ENCODE measurements at places on chromosomes 2 and 18. TPM values are rescaled to one million over a fixed set of nuclear protein-coding genes. Genes with fewer than 3 reads are reported as not detected.

- H3K36me3 ChIP-seq = no peaks in the 10 kb centered on the region
- H3K4me1 ChIP-seq = no peaks in the 10 kb centered on the region
- H3K4me3 ChIP-seq = no peak overlapping the region
- H3K27me3 ChIP-seq = no peaks in the 10 kb centered on the region
- no peak for DNase-seq
Observed at GRCh38 chr2:33372940-33373553, 103.4 kb upstream of the RASGRP3 start.

- H3K36me3 ChIP-seq = no peaks in the 10 kb centered on the region
- peaks cover 6% of the 10 kb centered on the region for H3K27me3 ChIP-seq
- H3K4me3 ChIP-seq = no peak overlapping the region
- no peak for DNase-seq
- no peak overlapping the region for H3K27ac ChIP-seq
Observed at GRCh38 chr18:57149531-57149930, 2.6 kb downstream of the BOD1L2 start.

DNA sequence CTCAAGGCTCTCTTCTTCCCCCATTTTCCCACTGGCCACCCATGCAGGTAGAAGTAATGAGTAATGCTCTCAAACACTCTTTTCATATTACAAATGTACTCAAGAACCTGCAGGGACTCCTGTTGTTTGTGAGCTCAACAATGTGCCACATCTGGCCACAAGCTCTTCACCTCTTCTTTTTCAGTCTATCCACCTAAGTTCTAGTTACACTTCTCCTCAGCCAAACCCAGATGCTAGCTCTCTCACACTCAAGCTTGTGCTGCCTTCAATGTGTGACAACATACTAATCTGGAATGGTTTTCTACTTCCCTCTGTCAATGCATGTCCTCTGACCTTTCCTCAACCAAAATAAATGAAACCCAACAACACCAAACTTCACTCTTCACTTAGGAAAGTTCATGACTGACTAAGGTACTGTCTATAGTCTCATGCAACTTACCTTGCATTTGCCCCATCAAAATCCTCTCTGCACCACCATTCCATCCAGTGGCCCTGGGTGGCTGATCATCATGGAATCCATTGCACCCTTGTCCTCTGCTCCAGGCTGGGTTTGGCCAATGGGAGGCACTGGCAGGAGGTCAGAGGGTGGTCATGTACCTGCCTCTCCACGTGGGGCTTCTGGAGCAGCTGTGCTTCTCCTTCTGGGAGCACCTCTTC lies 5.3 kb upstream of the IL18R1 start:
- no peaks in the 10 kb centered on the region for H3K27me3 ChIP-seq
- H3K4me3 ChIP-seq = no peak overlapping the region
- H3K4me1 ChIP-seq = no peaks in the 10 kb centered on the region
- H3K27ac ChIP-seq = no peak overlapping the region

DNA sequence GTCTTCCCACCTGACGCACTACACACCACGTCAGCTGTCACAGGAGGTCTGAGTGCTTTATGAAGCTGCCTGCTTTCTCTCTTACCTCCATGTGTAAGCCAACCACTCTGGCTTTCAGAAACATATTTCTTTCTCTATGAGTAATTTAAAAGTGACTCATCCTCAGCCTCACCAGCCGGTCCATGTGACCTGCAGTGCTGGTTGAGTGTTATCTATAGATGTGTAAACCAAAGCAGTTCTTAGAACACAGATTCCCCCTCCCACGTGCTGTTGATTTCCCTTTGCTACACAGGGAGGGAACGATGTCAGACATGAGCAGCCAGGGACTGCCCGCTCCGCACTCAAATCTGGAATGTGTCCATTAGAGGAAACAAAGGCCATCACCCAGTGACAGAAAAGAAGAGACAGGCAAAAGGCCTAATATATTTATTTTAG lies 157.8 kb downstream of the BCL2 start:
- H3K36me3 ChIP-seq = peaks cover 4% of the 10 kb centered on the region
- no peak overlapping the region for H3K4me3 ChIP-seq
- no peaks in the 10 kb centered on the region for H3K27me3 ChIP-seq
- no peak for DNase-seq
- peaks cover 8% of the 10 kb centered on the region for H3K4me1 ChIP-seq

DNA sequence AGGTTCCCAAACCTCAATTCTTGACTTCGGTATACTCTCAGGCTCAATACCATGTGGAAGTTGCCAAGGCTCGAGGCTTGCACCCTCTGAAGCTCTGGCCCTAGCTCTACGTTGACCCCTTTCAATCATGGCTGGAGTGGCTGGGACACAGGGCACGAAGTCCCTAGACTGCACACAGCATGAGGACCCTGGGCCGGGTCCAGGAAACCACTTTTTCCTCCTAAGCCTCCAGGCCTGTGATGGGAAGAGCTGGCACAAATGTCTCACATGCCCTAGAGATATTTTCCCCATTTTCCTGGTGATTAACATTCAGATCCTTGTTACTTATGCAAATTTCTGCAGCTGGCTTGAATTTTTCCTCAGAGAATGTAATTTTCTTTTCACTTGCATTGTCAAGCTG lies 45.1 kb upstream of the CALCRL start:
- no peak overlapping the region for H3K27ac ChIP-seq
- H3K4me3 ChIP-seq = no peak overlapping the region
- no peaks in the 10 kb centered on the region for H3K27me3 ChIP-seq

GRCh38 chr2:47486841-47487497 lies 84.0 kb downstream of the MSH2 start:
- H3K4me3 ChIP-seq = no peak overlapping the region
- H3K4me1 ChIP-seq = no peaks in the 10 kb centered on the region
- H3K27me3 ChIP-seq = no peaks in the 10 kb centered on the region
- DNase-seq = no peak

DNA sequence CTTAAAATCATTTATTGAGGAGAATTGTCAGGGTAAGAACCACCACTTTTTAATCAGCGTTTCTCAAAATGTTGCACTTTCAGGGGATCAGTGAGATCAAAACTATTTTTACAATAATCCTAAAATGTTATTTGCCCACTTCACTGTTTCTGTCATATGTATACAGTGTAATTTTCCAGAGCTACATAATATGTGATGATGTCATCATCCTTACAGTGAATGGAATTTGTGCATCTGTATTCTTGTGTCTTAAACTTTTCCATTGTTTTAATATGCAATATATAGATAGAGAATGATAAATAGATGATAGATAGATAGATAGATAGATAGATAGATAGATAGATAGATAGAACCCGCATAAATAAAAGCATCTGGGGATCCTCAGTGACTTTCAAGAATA lies 518.0 kb downstream of the ADCYAP1 start:
- H3K4me1 ChIP-seq = no peaks in the 10 kb centered on the region
- no peaks in the 10 kb centered on the region for H3K36me3 ChIP-seq
- no peak overlapping the region for H3K27ac ChIP-seq
- H3K4me3 ChIP-seq = no peak overlapping the region
- no peak for DNase-seq

GRCh38 chr18:31657823-31658669 lies 26.3 kb downstream of the B4GALT6 start:
- DNase-seq = no peak
- H3K4me3 ChIP-seq = no peak overlapping the region
- no peak overlapping the region for H3K27ac ChIP-seq

- H3K36me3 ChIP-seq = no peaks in the 10 kb centered on the region
- no peak overlapping the region for H3K27ac ChIP-seq
- no peak for DNase-seq
- H3K4me1 ChIP-seq = no peaks in the 10 kb centered on the region
- no peaks in the 10 kb centered on the region for H3K27me3 ChIP-seq
Observed at GRCh38 chr18:35564795-35565453, 16.6 kb upstream of the GALNT1 start.

DNA sequence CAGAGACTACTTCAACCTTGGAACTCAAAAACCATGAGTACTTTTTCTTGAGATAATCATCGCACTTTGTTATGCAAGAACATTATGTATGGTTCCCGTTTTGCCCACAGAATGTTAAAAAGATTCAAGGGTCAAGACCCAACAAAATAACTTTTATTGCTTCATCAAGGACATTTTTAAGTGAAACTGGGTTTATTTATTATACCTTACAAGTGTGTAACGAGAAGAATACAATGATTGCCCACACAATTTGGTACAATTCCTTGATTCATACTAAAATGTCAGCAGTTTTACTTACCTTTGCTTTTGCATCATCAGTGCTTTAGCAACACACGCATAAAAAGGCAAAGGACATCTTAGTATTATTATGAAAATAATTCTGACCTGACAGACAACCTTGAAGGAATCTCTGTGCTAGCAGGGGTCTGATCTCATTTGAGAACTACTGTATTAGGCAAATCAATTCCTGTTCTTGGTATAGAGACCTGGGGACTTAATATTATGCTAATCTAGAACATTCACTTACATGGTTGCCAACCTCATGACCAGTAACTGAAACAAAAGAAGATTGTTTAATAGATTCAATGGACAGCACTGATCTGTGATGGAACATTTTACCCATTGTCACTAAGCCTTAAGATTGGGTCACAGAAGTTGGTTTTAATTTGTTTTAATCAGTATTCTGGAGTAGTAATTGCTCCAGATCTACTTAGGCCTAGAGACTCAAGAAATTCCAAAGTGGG lies 16.2 kb downstream of the CCDC88A start:
- H3K27me3 ChIP-seq = no peaks in the 10 kb centered on the region
- no peak for DNase-seq
- H3K4me3 ChIP-seq = no peak overlapping the region
- H3K4me1 ChIP-seq = no peaks in the 10 kb centered on the region

DNA sequence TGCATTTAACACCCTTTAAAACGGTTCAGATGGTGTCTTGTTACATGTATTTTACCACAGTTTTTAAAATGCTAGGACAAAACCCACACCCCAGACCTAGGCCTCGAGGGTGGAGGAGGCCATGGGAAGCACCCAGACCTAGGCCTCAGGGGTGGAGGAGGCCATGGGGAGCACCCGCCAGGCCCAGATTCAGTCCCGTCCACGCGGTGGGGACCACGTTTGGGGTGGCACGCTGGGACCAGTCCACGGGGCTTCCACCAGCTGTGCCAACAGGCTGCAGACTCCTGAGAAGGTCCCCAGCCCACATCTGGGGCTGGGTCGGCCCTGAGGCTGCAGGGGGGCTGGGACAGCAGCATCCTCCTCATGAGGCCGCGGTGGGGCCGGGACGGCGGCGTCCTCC lies 63.4 kb downstream of the SLC66A2 start:
- DNase-seq = no peak
- no peaks in the 10 kb centered on the region for H3K27me3 ChIP-seq
- H3K4me3 ChIP-seq = no peak overlapping the region
- no peak overlapping the region for H3K27ac ChIP-seq
- peaks cover 7% of the 10 kb centered on the region for H3K36me3 ChIP-seq

DNA sequence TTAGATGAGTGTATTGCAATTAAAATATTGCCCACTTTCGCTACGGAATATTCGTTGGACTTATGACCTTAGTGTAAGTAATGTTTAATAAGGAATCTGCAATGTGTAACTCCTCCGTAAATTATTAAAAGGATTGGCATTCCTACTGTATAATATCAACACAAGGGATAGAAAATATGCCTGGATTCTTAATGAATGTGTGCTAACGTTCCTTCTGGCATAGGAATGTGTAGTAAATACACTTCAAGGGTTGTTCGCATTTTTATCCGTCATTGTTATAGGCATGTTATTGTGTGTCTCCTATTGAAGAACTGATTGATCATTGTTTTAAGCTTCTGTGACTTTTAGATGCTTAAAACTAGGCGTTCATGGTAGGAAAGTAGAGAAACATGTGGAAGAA lies 134.5 kb downstream of the NEDD4L start:
- no peaks in the 10 kb centered on the region for H3K27me3 ChIP-seq
- no peak overlapping the region for H3K27ac ChIP-seq
- H3K4me3 ChIP-seq = no peak overlapping the region
- DNase-seq = no peak

GRCh38 chr2:44649381-44649780 lies 287.6 kb downstream of the CAMKMT start:
- H3K36me3 ChIP-seq = no peaks in the 10 kb centered on the region
- H3K27me3 ChIP-seq = no peaks in the 10 kb centered on the region
- H3K4me1 ChIP-seq = no peaks in the 10 kb centered on the region
- no peak overlapping the region for H3K4me3 ChIP-seq
- no peak for DNase-seq
- no peak overlapping the region for H3K27ac ChIP-seq

DNA sequence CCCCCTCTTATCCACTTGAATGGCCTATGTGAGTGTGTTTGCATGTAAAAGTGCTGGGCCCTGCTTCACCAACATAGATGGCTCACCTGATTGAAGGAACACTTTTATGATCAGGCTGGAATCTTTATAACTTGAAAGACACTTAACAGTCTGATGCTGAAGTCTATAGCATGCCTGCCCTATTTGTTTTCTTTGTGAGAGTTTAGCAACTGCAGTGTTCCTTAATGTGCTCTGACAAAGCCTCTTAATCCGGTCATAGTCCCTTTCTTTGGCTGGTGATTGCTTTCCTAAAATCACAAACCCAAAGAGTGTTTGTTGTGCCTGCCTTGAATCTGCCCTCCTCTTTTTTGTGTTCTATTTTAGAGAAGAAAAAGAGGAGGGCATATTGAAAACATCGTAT lies 1382.8 kb upstream of the CELF4 start:
- no peaks in the 10 kb centered on the region for H3K36me3 ChIP-seq
- H3K4me1 ChIP-seq = no peaks in the 10 kb centered on the region
- no peak overlapping the region for H3K27ac ChIP-seq
- H3K27me3 ChIP-seq = no peaks in the 10 kb centered on the region
- DNase-seq = no peak

DNA sequence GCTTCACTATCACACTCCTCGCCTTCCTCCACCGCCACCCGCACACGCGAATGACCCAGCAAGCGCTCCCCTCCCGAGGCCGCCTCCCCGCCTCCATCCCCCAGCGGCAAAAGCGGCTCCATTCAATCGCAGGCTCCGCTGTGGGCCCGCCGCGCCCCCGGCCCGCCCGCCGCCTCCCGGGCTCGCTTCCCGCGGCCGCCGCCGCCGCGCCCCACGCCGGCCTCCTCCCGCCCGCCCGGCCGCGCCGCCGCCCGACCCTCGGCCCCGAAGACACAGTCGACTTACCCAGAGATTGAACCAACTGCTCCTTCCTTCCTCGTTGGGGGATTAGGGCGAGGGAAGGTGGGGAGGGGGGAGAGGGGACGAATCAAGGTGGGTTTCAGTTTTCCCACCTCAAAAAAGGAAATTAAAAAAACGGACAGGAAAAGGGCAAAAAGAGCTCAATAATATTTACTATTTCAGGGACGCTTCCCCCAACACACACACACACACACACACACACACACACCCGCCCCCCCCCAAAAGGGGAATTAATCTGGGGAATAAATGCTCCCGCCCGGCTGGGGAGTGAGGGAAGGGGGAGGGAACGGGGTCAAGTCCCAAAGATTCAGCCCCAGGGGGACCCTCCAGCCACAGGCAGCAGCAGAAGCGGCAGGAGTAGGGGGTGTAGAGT lies 743 bp downstream of the XPO1 start:
- no peaks in the 10 kb centered on the region for H3K27me3 ChIP-seq
- H3K4me3 ChIP-seq = peak overlapping the region; percentile 90
- peaks cover 9% of the 10 kb centered on the region for H3K4me1 ChIP-seq
- peaks cover 3% of the 10 kb centered on the region for H3K36me3 ChIP-seq

Gene CIB4
- total RNA-seq = 0.83 TPM

Gene OBSL1
- 53.3 TPM for total RNA-seq

Gene CFAP210
- total RNA-seq = 2.8 TPM

Gene PSMA8
- 0.20 TPM for total RNA-seq

Gene FBLN7
- total RNA-seq = 6.0 TPM

Gene CYTIP
- total RNA-seq = 5.9 TPM

Gene UCN
- total RNA-seq = 0.79 TPM

All from spinal cord (tissue), 10 donors.